ENCODE measurements at places on chromosomes 5 and 9.

GRCh38 chr5:105751908-105752307 lies 1918.8 kb downstream of the EFNA5 start:
- no peak for DNase-seq

GRCh38 chr5:1824903-1825841 lies 24.0 kb downstream of the NDUFS6 start:
- no peak for DNase-seq

- DNase-seq = no peak
These were observed 151.5 kb downstream of the ACTL7B start for GRCh38 chr9:108704156-108704852.

GRCh38 chr9:19665146-19665863 lies 123.5 kb downstream of the SLC24A2 start:
- DNase-seq = no peak

DNA sequence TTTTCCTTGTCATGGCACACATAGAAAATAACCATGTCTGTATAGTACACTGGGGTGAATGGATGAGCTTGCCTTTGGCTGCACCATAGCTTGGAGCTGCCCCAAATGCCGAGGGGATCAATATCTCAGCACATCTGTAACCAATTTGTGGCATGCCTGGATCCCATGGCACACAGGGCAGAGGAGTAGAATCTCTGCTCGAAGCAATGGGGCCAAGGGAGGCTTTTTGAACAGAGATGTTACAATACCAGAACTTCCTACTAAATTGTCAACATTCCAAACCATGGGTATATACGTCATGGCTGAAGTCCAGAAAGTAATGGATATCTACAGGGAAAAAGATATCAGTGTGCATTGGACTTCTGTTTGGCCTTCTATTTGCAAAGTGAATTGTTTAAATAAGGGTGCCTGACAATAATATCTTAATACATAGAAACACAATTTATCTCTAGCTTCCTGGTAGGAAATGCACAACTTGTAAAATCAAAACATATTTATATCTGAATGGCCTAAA lies 39.0 kb downstream of the ESM1 start:
- no peak for DNase-seq

- DNase-seq = no peak
These were observed 91.8 kb upstream of the MVB12B start for GRCh38 chr9:126234681-126235335.

- no peak for DNase-seq
These were observed 58.3 kb downstream of the BNC2 start for GRCh38 chr9:16811987-16812685.

DNA sequence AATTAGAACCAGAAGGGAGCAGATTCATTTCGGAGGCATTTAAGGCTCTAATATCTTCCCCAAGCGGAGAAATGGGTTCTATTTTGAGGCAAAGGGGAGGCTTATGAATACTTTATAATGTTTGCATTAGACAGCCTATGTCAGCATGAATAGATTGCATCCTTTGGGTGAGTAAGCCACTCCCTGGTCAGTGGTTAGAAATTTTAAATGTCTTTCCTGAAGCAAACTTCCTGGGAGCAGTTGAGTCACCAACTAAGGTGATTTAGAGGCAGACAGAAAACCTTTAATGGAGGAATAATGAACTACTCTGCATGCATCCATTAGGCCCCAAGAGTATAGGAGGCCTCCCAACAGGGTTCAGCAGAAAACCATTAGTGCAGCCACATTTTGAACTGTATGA lies 204.9 kb downstream of the ELAVL2 start:
- no peak for DNase-seq

DNA sequence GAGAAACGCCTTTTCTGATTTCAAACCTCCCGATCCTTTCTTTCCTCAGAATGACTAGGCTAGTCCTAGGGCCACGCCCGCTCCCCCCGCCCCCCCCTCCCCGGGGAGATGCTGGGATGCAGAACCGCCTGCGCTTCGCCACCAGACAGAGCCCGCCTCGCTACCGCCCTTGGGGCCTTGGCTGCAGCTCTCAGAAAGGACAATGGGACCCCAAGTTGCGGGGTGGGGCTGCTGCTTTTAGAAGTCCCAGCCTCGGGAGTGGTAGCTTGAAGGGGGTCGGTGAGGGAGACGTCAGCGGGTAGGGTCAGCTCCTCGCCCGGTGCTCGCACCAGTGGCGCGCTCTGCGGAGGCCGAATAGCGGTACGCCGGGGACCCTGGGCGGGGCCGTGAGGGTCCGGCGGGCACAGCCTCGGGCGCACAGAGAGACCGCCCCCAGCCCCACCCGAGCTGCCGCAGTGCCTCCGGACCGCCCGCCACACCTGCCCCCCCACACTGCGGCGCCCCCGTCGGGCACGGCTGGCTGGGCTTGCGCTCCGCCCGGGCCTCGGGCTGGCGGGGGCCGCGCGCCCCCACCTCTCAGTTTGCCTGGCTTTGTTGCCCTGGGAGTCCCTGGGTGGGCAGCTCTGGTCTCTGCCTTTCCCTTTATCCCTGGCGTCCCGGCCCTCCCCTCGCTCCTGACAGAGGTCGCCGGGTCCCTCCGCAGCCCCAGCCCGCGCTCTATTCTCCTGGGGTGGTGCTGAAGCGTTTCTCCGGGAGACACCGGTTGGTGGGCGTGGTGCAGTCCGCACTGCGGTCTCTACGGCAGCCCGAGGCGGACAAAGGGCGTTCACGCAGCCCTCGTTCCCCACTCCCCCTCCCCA lies 1.2 kb downstream of the MAP1B start:
- DNase-seq = no peak

GRCh38 chr5:83633285-83633684 lies 87.4 kb downstream of the HAPLN1 start:
- no peak for DNase-seq

DNA sequence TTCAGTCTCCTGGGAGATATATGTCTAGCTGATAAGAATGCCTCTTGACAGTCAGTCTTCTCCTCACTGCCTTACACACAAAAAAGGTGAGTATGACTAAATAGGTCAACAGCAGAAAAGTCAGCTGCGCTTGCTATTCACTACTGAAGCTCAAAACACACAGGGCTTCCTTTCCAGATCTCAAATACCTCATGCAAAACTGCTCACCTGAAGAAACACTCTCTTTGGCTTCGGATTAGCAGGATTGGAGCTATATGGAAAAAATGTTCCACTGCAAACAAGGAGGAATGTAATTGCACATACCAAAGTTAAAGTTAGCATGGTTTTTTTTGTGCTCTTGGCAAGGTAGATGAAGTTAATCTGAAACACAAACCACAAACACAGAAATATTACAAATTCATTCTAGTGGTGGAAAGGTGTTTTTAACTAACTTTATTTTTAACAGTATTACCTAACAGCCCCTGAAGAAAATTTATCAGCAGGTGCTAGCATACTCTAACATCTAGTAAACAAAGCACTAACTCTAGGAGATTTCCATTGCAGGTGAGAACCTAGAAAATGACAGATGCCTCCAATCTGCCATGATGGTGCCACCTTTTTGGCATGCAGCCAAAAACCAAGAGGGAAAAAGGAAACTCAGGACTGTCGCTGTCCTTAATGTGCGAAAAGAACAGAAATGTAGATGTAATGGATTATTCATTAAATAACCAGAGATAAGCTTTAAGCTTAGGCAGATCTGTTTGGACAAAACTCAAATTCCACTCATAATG lies 31.8 kb downstream of the ERMP1 start:
- DNase-seq = no peak

DNA sequence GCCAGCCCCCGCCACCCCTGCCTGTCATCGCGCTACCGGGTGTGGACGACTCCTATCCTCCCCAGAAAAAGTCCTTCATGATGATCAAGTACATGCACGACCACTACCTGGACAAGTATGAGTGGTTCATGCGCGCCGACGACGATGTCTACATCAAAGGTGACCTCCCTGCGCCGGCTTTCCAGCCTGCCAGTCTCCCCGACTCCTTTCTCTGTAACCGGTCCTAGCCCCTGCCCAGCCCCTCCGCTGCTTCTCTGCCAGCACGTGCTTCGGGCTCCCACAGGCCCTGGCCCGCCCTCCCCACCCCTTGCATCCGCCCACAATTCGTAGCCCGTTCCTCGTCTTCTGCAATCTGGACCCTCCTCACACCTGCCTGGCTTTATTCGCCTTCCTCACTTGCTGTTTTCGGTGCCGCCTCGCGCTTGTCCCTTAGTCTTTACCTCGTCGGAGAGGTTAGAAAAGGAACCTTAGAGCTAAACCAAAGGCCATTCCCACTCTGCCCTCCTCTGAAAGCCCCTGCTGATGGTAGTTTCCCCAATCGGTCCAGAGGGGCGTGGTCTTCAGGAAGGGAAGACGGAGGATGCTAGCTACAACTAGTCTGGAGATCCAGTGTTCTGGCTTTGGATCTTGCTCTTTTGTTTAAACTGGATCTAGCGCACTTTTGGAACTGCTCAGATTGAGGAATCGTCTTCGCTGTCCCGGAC lies 1.4 kb downstream of the CHSY3 start:
- DNase-seq = no peak

DNA sequence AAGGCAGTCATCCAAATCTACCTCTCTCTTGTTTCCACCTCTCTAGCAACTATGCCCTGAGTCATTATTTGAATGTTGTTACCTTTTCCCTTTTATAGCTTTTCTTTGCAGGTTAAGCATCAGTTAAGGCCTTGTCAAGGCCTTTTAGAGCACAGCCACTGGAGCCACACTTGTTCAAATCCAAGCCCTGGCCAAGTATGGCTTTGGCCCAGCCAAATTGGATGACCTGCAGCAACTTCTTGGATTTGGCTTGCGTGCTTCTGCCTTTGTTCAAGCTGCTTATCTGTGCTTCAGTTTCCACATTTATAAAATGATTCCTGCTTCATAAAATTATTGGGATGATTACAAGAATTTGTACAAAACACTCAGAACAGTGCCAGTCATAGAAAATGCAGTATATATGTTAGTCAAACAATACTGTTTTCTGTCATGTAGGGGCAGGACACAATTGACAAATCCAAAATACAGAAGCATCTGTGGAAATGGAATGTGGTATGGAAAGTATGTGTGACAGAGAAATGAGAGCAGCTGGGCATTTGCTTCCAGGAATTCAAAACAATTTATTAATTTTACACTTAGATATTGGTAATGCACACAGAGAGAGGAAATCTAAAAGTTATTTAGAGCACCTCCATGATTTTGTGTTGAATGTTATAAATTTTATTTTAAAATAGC lies 17.9 kb upstream of the RLN1 start:
- DNase-seq = no peak

GRCh38 chr5:59728356-59728755 lies 165.2 kb downstream of the PDE4D start:
- no peak for DNase-seq

- DNase-seq = no peak
These were observed 247.6 kb upstream of the PDE4D start for GRCh38 chr5:60141119-60141518.

DNA sequence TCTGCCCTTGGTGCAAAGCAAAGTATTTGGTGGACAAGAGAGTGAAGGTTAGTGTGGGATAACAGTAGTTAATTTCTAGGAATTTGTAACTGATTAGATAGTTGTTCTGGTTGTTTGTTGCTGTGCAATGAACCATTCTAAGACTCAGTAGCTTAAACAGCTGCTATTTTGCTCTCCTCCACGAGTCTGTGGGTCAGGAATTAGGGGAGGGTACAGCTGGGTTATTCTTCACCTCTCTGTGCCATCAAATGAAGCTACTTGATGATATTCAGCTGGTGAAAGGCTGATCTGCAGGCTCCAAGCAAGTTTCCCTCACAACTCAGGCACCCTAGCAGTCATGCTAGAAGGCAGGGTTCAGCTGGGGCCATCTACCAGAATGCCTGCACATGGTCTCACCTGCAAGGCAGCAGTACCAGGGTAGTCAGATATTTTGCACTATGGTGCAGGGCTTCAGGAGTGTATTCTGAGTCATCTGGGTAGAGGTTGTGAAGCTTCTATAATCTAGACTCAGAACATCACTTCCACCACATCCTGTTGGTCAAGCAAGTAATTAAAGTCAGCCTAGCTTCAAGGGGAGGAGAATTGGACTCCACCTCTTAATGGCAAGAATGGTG lies 159.5 kb upstream of the SLC28A3 start:
- DNase-seq = no peak

- no peak for DNase-seq
These were observed 19.7 kb upstream of the OR2K2 start for GRCh38 chr9:111349766-111350165.

- DNase-seq = no peak
These were observed 22.0 kb downstream of the MAP3K1 start for GRCh38 chr5:56837381-56837780.

GRCh38 chr5:178461004-178461730 lies 129.0 kb downstream of the COL23A1 start:
- peak; percentile 57 for DNase-seq

DNA sequence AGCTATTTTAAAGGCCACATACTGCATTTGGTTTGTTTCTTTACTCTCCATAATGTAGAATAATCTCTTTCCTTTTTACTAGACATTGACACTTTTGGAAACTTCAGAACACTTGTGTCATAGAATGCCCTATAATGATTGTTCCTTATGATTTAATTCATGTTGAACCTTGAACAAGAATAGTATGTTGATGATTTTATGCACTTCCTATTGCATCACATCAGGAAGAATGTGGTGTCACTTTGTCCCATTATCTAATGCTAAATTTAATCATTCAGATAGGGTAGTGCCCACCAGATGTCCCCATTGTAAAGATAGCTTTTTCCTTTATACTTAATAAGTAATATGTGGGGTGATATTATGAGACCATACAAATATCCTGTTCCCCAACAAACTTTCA lies 19.4 kb upstream of the DEPDC1B start:
- no peak for DNase-seq

- DNase-seq = no peak
These were observed 15.5 kb upstream of the LOX start for GRCh38 chr5:122093415-122094180.

- DNase-seq = no peak
These were observed 46.0 kb downstream of the ADAMTS19 start for GRCh38 chr5:129506086-129506485.

DNA sequence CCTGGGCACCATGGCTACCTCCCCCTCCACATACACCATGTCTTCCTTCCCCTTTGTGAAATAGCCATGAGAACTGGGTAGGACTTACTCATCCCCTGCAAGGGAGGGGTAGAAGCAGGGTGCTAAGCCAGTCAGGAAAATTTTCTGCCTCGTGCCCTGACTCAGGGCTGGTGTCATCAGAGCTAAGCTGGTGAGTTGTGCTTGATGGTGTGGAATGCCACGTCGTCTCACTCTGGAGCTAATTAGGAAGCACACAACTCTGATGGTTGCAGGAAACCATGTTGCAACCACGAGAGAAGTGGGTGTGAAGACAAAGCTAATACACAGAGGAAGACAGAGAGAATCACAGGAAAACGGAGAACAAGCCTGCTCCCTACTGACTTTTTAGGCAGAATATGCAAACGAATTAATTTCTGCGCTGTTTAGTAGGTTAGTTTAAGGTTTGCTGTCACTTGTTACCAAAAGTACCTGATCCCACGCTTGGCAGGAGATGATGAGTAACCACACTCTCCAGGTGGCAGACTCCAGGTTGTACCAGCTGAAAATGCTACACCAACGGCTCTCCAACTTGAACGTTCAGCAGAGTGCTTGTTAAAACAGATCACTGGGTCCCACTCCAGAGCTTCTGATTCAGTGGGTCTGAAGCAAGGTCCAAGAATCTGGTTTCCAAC lies 54.5 kb downstream of the STK10 start:
- peak; percentile 40 for DNase-seq

Data from CD4-positive, alpha-beta T cell treated with Interferon alpha-2 for 1 hour (primary cell).